ENCODE measurements at places on chromosomes 6 and 20. TPM values are rescaled to one million over a fixed set of nuclear protein-coding genes. Genes with fewer than 3 reads are reported as not detected.

Gene TSPO2
- total RNA-seq = not detected

Gene MLIP
- total RNA-seq = not detected

Gene RSPO4
- not detected for total RNA-seq

Gene CTAGE9
- not detected for total RNA-seq

Gene JPH2
- total RNA-seq = 0.50 TPM

Gene KIAA0408
- 3.8 TPM for total RNA-seq

Gene OSER1
- 54.1 TPM for total RNA-seq

Gene RNF144B
- 1.2 TPM for total RNA-seq

Gene PRSS16
- total RNA-seq = not detected

Gene LZTS3
- 10.4 TPM for total RNA-seq

Gene SPDEF
- total RNA-seq = not detected

Gene ZSCAN31
- 38.3 TPM for total RNA-seq

Gene XRN2
- 86.3 TPM for total RNA-seq

Gene CAGE1
- total RNA-seq = 0.17 TPM

Gene OARD1
- total RNA-seq = 8.8 TPM

Gene TFAP2D
- not detected for total RNA-seq

Gene NRSN1
- total RNA-seq = not detected

Gene PSMB9
- total RNA-seq = 42.3 TPM
